ENCODE measurements at places on chromosomes 4 and X.

DNA sequence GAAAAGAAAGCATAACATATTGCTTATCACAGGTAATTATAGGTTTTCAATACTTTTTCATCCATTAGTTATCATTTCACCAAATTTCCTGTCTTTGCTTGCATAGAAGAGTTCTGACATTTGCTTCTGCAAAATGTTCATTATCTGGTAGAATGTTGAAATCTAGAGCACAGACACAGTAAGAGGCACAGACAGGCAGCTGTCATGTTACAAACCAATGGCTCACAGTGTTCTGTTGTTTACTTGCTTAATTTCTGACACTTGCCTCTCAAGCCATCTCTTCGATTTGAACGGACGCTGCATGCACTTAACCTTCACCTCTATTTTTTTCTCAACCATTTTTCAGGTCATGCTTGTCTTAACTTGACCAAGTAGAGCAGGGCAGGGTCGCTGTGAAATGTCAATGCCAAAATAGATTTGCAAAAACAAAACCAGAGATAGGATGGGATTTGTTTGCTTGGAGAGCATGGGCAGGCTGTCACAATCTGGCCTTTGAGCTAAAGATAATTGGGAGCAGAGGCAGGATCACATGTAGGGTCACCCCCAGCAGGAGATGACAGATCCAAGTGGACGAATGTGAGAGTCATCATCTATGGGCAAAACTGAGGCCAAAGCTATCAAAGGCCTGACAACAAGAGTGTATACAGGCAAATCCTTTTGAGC lies 292.3 kb downstream of the SMARCA1 start:
- no peak for DNase-seq

GRCh38 chr4:6331018-6331417 lies 61.4 kb downstream of the WFS1 start:
- peak; percentile 16 for DNase-seq

DNA sequence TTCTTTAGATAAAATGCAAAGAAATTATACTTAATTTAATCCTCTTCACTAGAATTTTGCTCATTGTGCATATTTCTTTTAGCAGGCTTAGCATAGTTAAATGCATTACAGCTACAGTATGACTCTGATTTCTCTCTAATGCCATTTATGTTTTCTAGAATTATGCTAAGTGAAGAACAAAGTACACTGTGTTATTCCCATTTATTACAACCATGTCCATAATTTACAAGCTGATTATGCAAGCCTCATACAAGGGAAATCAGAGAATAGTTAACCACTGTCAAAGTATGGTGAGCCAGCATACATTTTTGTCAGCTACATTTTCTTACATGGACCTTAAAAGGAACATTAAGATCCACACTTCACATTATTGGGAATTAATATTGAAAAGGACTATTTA lies 99.1 kb downstream of the MAB21L2 start:
- DNase-seq = no peak

GRCh38 chr4:158496030-158496741 lies 25.5 kb upstream of the RXFP1 start:
- DNase-seq = peak; percentile 1

DNA sequence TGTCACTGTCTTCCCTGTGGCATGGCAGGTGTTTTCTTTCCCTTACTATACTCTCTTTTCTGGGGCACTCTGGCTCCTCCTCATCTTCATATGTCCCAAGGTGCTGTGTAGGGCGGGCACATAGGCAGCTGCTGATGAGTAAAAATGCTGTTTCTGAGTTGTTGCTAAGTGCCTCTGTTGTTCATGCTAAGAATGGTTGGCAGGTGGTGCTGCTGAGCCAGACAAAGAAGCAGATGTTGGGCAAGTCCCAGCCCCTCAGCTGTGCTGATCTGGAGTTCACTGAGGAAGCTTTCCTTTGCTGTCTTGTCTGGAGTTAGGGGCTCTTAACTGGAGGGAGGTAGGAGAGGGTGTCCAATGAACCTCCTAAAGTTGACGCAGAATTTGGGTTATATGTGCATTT lies 40.6 kb downstream of the HADH start:
- peak; percentile 68 for DNase-seq

GRCh38 chrX:69018416-69019072 lies 146.7 kb downstream of the PJA1 start:
- no peak for DNase-seq

- no peak for DNase-seq
Measured at GRCh38 chrX:135454816-135455215, 33.1 kb downstream of the SMIM10L2A start.

GRCh38 chr4:30536231-30536630 lies 183.9 kb upstream of the PCDH7 start:
- DNase-seq = no peak

All from activated CD4-positive, alpha-beta T cell treated with anti-CD3 and anti-CD28 coated beads, Interleukin-2, amount 50 U/mL, for 1 hour (primary cell).